NCI-H345 (cell line): ENCODE measurements at places on chromosomes 1 and 21.

GRCh38 chr1:102879439-102879993 is 228.8 kb downstream of the COL11A1 start:
- DNase-seq = no peak

DNA sequence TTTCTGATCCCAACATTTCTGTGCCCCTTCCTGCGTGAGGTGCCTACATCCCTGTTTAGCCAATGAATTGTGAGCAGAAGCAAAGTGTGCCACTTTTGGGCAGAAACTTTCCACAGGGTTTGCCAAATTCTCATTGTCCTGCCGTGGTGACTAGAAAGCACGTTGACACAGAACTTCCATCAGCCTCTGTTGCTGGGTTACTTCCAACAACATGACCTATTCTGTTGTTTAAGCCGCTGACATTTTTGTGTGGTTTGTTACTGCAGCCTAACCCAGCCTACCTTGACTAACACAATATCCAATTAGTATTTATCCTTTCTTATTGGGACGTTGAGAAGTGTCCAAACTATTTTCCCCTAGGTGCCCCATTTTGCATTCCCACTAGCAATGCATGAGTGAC is 136.8 kb downstream of the URB2 start:
- no peak for DNase-seq

- no peak for DNase-seq
These were observed 72.5 kb downstream of the NTMT2 start for GRCh38 chr1:170218257-170218650.

DNA sequence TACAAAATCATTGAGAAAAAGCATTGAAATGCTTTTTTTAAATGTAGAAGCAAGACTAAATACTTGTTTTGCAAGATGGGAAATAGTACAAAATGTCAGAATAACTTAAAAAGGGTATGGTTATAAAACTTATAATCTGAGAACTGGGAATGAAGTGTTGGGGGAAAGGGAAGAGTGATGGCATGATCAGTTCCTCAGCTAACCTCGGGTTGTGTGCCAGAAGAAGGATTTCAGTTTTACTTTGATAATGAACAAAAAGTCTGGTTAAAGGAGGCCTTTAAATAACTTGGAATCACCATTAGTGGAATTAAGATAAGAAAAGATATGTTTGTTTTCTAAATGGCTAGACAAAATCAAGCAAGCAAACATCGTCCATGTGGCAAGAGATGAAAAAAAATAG is 20.7 kb downstream of the NEK7 start:
- DNase-seq = no peak

- peak; percentile 40 for DNase-seq
These were observed 558 bp downstream of the PFKL start for GRCh38 chr21:44300262-44300959.

DNA sequence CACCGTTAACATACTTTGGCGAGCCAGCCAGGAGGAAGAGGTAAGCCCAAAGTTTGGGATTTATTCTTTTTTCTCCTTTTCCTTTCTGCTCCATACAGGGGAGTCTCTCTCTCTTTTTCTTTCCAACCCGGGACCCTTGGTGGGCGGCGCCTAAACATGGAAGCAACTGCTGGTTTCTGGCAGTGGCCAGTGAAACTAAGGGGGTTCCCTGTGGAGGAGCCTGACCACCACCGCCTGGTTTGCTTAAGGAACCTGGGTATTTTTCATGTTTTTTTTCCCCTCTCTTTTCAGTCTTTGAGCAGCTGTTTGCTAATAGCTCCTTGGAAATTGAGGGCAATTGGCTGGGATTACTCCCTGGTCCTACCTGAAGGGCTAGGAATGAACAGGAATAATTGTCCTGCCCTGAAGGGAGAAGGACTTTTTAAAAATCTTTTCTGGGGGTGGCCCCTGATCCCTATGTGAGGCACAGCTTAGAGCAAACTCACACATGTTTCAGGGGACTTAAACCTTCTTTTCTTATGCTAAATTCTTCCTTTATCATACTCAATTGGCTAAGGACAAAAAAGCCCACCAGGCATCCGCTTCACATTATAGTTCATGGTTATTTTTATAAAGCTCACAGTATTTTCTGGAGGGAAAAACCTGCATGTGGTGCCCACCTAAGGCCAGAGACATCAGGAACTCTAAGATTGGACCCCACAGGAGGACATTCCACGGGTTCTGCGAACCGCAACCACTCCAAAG is 61.3 kb upstream of the PLD5 start:
- DNase-seq = no peak

- DNase-seq = no peak
These were observed 63.1 kb downstream of the ACOT7 start for GRCh38 chr1:6330410-6330911.

DNA sequence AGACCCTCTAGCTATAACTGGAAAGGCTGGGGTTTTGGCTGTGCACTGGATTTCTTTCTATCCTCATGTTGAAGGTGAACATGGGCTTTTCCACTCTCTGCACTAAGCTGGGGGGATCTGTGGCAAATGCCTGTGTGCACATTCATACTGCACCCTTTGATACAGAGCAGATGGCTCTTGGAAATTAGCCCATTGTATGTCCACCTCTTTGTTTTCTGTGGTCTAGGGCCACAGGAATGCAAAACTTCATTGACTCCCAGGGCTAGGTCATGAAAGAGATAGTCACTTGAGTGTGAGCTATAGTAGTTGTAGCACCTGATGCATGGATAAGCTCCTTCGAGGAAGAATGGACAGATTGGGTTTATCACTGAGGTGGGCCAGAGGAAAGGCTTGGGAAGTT is 5.7 kb upstream of the OR14A16 start:
- DNase-seq = no peak

- DNase-seq = peak; percentile 22
These were observed 65.5 kb downstream of the DMRTB1 start for GRCh38 chr1:53524428-53525375.

DNA sequence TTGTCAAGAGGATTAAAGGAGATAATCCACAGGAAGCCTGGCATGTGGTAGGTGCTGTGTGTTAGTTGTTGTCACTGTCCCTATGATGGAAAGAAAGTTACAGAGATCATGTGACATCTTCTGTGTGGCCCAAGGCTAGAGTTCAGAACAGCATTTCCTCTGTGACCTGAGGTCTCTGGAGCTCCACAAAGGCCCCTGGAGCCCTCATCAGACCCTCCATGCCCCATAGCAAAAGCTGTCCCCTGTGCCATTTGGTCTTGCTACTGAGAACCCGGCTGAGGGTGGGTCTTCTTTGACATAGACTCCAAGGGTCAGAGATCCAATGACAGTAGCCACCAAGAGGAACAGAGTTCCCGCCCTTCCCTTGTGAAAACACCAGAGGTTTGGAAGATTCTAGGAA is 8.1 kb downstream of the CELA2B start:
- no peak for DNase-seq

DNA sequence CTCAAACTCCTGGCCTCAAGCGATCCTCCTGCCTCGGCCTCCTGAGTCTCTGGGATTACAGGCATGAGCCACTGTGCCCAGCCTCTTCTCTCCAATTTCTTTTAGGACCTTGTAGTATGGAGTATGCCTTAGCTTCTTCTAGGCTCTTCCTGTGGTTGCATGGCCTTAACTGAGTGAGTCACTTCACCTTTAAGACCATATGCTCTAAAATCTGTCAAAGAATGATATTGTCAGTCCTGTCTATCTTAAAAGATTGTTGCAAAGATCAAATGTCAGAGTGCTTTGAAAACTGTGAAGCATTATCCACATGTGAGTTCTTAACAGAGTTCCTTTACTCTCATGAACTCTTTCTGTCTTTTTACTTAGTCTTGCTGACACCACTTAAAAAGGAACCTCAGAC is 37.2 kb downstream of the ATP2B4 start:
- DNase-seq = no peak

GRCh38 chr1:61358770-61359455 is 276.6 kb downstream of the NFIA start:
- DNase-seq = no peak

- no peak for DNase-seq
These were observed 57.4 kb downstream of the MEGF6 start for GRCh38 chr1:3553940-3554223.

GRCh38 chr1:91807921-91808620 is 77.9 kb downstream of the TGFBR3 start:
- DNase-seq = no peak

- peak; percentile 59 for DNase-seq
These were observed 537.1 kb downstream of the AJAP1 start for GRCh38 chr1:5191470-5191869.

DNA sequence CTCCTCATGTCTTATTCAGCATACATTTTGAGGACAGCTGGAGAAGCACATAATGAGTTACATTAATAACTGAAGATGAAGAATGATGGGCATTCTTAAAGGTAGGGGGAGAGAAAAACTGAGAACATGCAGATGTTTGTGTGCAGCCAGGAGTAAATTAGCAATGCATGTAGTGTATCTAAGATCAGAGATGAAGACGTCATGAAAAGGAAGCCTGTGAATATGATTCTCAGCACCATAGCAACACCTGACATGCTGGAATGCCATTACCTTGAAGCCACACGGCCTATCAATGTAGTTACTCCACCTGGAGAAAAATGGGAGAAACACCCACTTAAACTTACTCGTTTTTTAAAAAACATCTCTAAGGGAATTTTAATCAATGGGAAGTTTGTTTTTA is 607.1 kb downstream of the PTPRC start:
- no peak for DNase-seq

GRCh38 chr1:180193141-180194047 is 36.7 kb upstream of the LHX4 start:
- DNase-seq = no peak

- no peak for DNase-seq
These were observed 23.4 kb upstream of the PRRX1 start for GRCh38 chr1:170640581-170640980.

DNA sequence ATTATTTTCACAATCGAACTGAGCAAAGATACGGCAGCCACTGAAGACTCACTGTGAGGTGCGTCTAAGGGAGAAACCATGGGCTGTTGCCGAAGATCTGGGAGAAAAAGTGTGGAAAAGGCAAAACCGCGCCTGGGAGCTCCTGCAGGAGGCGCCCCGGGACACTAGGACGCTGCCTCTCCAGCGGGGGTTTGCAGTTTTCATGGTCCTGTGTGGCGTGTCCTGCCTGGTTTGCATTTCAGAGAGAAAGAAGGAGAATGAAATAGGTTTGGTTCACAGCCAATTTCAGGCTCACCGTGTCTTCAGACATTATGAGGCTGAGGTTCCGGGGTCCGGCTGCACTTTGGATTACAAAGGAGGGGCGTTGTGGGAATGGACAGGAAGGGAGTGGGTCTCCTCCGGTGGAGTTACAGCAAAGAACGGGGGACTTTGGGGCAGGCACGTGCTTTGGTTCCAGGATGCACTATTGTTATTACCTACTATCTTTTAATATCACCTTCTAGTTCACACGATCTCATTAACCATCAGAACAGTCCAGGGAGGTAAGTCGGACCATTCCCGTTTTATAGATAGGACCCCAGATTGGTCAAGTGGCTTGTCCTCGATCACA is 179.8 kb downstream of the DYRK1A start:
- no peak for DNase-seq

- DNase-seq = peak; percentile 71
These were observed 26.6 kb upstream of the HPDL start for GRCh38 chr1:45299981-45300668.
